HepG2 (cell line): ENCODE measurements at places on chromosomes 4 and X. TPM values are rescaled to one million over a fixed set of nuclear protein-coding genes. Genes with fewer than 3 reads are reported as not detected.

DNA sequence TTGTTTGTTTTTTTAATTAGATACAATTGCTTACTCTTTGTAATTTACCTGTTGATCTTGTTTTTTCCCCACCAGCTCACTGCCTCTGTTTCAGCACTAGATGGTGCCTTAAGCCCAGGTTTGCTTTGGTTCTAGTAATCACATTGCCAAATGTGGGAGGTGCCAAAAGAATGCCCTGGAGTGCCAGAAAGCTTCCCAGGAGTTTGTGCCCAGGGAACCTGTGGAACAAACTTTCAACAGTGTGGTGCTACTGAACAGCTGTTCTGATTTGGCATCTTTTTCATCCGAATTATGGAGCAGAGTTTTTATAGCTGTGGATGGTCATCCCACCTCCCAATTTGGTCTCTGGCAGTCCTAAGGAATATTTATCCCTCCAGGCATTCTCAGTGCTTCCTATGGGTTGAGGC lies 1000.7 kb downstream of the STIM2 start:
- peak; percentile 25 for DNase-seq

The PFKFB1 gene
- 2.9 and 3.8 TPM in 2 replicates for polyA plus RNA-seq

The F8A2 gene
- not detected in 2 replicates for polyA plus RNA-seq

GRCh38 chr4:107799669-107800450 lies 24.9 kb upstream of the SGMS2 start:
- DNase-seq: no peak

DNA sequence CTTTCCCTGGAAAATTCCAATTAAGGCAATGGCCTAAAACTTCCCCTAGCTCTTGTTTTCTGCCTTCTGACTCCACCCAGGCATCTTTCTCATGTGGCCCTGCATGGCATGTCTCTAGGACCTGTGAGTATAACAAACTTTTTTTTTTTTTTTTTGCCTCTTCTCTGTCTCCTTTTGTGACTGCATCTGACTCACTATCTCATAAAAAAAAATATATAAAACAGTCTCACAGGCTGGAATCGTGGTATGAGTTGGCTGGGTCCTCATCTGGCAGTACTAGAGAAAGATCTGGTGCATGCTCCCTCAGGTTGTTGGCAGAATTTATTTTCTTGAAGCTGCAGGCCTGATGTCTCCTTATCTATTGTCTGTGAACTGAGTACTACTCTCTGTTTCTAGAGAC lies 313.9 kb downstream of the TECRL start:
- DNase-seq: no peak

- peak; percentile 30 for DNase-seq
Measured at GRCh38 chr4:110514889-110515479, 39.0 kb downstream of the ENPEP start.
